Activated CD8-positive, alpha-beta memory T cell treated with anti-CD3 and anti-CD28 coated beads for 1 hour (primary cell): ENCODE measurements at places on chromosomes 12 and 14.

DNA sequence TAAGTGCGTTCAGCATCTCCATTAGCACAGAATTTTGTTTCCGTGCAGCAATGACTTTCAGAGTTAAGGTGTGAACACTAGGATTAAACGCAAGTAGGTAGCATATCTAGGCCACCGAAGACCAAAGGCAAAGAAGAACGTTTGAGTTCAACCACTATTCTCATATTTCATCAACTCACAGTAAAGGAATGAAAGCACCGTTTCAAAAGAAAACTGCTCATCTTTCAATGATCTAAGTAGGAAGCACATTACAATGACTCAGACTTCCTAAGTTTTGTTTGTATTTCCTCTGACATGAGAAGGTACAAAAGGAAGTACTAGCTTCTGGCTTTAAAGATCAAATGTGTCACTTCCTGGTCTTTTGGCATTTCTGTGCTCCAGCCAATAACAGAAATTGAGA is 57.6 kb downstream of the ACADS start:
- DNase-seq: no peak

- no peak for DNase-seq
Observed at GRCh38 chr12:45259675-45260074, 43.8 kb downstream of the ANO6 start.

- no peak for DNase-seq
Observed at GRCh38 chr14:64035143-64035542, 182.3 kb downstream of the SYNE2 start.

- DNase-seq: no peak
Observed at GRCh38 chr12:106907411-106907810, 48.3 kb upstream of the TMEM263 start.

DNA sequence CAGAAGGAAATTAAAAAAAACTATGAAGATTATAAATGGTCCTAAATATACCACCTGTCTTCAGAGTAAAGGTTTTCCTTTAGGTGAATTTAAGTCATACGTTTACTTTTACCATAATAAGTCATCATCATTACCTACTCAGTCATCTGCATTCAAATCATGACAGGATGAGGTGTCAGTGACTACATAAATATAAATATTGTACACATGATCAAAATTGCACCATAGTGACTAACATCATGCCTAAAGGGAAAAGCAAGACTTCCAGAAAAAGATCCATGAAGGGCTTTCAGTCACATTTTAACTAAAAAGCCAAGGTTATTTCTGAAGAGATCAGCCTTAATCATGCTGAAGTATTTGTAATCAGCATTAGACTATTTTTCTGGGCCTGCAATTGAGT is 759.9 kb upstream of the FLRT2 start:
- DNase-seq: no peak

DNA sequence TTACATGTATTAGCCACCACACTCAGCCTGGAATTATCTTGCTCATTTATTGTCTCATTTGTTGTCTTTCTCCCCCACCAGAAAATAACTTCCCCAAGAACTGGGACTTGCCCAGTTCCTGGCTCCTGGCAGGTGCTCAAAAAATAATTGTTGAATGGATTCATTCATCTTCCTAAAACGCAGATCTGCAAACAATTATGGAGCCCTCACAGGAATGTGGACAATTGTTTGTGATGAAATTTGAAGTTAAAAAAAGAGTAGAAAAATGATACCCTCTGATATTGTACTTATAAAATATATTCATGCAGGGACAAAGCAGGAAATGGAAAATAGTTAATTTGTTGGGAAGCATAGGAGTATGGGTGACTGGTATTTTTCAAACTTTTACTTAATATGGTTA is 60.7 kb upstream of the MAP1LC3B2 start:
- no peak for DNase-seq

DNA sequence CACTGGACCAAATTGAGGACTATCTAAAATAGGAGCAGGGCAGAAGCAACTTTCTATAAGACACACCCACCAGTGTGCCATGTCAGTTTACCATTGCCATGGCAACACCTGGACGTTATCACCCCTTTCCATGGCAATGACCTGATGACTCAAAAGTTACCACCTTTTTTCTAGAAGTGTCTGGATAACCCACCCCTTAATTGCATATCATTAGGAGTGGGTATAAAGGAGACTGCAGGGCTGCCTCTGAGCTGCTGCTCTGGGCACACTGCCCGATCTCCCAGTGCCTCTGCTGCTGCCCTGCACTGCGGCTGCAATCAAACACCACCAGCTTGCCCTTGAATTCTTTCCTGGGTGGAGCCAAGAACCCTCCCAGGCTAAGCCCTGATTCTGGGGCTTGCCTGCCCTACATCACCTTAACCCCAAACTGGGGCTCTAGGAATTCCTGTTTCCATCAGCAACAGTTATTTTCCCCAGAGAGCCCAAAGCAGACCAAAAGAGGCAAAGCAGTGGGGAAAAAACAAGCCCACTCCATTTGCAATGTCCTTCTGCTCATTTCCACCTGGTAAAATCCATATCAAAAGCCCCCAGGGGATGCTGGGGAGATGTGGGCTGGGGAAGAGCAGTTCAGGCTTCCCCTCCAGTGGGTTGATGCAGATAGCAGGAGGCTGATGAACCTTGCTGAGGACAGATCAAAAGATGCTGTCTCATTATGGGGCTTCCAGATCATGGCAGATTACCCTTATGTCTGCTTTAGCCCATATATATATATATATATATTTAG is 129.5 kb upstream of the NCOR2 start:
- no peak for DNase-seq

- DNase-seq: no peak
Observed at GRCh38 chr12:111246477-111247011, 122.4 kb downstream of the PHETA1 start.

DNA sequence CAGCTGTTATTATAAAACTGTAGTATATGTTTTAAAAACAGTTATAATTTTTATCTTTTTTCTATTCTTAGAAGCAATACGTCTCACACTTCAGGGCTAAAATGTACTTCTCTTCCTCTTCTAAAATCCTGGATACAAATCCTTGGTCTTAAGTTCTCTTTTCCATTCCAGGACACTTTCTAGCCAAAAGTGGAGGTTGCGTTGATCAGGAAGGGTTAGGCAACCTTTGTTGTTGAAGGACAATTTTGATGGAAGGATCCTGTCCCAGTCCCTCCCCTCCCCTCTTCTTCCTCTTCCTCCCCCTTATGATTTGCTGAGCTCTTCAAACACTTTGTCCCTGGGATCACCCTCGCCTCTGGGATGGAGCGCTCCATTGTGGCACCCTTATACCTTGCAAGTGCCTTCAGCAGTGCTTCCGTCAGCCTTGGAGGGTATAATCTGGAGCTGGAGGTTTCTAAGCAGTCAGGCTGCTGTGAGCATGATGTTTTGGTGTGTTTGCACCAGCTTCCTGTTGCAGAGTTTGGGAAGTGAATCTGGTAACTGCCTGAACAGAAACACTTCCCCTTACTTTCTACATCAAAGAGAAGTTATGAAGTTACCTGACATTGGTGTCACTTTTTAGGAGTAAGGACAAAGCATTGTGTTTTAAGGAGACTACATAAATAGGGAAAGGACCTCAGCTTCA is 87.4 kb upstream of the SLC38A2 start:
- DNase-seq: no peak

- no peak for DNase-seq
Observed at GRCh38 chr14:91374287-91374878, 43.2 kb downstream of the CCDC88C start.

GRCh38 chr12:76879710-76880518 is 1.1 kb upstream of the CSRP2 start:
- no peak for DNase-seq

DNA sequence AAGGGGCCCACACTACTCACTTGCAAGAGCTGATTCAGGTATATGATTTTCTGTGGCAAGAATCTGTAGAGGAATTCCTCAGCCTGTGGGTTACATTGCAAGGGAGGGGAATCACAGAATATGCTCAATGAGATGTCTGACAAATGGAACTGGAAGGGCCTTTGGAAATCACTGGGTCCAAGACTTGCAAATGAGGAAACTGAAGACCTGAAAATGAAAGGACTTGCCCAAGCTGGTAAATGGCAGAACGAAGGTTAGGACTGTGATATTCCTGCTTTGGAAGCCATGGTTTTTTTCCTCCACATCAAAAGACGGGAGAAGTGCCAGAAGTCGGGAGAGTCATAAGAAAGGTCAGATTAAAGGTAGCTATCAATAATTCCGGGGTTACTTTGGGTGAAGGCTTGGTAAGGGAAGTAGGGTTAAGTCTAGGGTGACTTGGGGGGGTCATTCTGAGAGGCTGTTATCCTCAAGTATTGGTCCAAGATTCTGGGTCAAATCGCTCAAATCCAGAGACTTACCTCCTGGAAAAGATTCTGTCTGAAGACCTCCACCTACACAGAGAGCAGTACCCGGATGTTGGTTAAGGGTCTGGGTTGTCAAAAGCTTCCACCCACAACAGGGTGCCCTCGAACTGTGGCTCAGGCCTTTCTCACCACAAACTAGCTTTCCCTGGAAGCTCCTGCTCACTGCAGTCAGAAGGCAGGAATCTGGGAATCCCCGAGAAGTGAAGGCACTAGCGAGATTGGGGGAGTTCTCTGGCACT is 539 bp downstream of the PSME2 start:
- no peak for DNase-seq

DNA sequence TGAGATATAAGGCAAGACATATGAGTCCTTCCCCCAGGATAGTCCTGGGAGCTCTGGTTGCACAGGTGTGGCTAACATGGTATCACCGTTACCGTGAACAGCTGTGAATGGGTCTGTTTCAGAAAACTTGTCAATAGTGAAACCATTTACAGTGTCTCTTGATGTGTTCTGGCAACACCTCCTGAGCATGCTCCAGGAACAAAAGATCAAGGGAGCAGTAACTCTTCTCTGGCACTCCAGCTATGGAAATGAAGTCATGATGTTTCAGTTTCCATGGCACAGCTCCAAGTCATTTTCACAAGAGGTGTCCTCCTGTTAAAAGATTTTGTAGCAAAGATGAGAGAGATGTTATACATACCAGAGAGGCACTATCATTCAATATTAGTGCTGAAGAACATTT is 253.7 kb downstream of the SNAPC1 start:
- DNase-seq: no peak

DNA sequence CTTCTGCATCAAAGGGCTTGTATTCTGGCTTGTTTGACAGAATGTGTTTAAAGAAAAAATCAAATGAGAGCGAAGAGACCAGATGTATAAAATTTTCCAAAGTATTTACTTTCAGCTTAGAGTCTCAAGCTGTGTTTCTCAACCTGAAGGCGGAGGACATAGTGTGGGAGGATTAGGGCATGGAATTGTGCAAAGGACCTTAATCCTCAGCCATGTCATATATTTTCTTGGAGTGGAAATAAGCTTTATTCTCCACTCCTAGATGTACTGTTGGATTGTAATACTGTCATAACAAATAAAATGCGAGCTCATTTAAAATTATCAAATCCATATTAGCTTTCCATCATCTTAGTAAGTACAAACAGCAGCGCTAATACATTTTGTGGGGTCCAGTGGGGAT is 154.0 kb downstream of the PAH start:
- DNase-seq: no peak

DNA sequence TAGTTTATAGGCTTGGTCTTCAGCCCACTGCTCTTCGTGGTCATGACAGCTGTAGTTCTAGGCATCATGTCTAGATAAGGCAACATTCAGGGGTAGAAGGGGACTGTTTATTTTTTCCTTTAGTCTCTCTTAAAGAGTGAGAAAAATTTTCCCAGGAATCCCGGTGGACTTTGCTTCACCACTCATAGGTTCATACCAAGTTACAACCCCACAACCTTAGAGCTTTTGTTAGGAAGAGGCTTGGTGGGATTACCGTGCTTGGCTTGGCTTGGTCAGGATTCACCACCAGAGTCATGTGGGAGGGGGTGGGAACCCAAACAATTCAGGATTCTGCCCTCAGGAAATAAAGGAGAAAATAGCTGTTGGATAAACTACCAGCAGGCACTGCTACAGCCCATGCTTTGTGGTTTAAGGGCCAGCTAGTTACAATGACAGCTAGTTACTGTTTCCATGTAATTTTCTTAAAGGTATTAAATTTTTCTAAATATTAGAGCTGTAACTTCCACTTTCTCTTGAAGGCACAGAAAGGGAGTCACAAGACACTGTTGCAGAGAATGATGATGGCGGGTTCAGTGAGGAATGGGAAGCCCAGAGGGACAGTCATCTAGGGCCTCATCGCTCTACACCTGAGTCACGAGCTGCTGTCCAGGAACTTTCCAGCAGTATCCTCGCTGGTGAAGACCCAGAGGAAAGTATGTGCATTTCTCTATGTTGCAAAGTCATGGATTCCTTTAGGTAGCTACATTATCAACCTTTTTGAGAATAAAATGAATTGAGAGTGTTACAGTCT is 25.9 kb upstream of the PAPLN start:
- no peak for DNase-seq

DNA sequence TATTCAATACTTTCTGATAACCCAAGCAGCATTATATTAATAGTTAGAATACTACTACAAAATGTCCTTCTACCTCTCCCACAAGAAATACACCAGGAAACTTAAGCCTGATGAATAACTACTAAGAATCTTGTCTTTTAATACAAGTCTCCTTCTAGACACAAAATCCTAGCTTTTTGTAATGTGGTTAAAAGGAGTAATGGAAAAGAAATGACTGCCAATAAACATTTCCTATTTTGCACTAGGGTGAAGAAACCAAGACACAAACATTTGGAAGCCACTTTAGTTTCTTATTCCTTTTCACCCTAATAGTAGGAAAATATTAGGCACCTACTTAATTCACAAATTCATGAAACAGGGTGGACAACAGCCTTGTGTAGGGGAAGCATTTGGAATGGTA is 51.3 kb upstream of the TTC7B start:
- no peak for DNase-seq

- no peak for DNase-seq
Observed at GRCh38 chr12:6551063-6551461, 4.8 kb downstream of the IFFO1 start.

DNA sequence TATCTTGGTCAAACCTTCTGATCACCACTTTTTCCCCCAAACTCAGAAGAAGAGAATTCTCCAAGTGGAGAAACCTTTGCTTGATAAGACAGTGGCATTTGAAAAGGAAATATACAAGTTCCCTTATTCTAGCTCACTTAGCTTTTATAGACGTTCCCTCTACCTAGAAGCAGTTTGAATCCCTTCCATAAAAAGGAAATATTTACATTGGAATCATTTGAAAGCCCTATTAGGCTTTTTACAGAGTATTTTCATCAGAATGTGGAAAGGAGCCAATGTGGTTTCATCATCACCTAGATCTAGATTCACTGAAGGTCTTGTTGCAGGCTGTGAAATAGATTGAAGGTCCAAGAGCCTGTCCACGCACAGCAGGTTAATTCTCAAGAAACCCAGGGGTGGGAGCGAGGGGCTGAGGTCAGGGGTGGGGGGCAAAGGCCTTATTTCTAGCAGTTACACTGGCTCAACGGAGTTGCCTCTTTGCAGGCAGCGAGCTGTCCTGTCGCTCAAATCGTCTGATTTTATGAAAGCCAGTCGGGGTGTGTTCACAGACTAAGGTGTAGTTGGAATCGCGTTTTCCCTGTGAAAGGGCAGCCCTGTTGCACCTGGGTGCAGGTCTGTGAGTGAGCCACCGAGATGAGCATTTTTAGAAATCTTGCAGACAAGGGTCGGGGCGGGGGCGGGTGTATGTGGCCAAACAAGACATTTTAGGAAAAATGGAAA is 45.6 kb downstream of the AACS start:
- DNase-seq: no peak
